ENCODE measurements at places on chromosomes 11 and 22. TPM values are rescaled to one million over a fixed set of nuclear protein-coding genes. Genes with fewer than 3 reads are reported as not detected.

The XPNPEP3 gene
- 9.0 TPM for polyA plus RNA-seq

The HBD gene
- polyA plus RNA-seq = not detected

The GLYAT gene
- polyA plus RNA-seq = not detected

The NXPE1 gene
- not detected for polyA plus RNA-seq

The TPCN2 gene
- 6.6 TPM for polyA plus RNA-seq

DNA sequence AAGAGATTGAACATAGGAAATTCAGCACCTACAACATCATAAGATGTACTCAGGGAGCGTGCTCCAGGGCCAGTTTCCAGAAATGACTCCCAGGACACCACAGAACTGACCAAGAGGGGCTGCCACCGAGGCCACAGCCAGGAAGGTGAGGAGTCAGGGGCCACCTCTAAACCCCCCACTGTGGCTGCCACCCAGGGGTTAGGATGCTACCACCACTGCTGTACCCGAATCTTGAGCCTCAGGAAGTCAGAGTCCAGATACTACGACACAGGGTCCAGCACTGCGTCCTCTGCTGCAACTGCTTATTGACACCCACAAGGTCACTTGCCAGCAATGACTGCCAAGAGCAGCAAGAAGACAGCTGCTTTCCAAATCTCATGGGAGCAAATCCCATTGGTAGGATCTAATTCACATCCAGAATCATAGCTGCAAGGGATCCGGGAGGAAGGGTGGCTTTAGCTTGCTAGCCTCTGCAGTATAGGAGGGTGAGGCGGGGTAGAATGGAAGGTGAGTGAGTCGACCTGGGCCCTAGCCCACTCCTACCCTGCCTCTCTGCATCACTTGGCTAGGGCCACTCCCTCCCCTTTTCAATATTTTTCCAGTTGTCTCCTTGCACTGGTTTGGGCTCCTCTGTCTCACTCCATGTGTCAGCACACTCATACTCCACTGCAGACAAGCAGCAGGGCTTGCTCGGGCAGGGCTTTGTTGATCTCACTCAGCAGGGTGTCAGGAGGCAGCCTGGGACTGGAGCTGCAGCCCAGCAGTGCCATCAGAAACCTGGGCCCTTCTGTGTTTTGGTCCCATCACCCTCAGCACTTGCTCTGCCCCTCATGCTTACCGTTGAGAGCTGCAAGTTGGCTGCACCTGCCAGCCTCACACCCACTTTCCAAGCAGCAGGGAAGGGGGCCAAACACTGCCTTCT lies 18.1 kb upstream of the CYTH4 start:
- no peak for DNase-seq

DNA sequence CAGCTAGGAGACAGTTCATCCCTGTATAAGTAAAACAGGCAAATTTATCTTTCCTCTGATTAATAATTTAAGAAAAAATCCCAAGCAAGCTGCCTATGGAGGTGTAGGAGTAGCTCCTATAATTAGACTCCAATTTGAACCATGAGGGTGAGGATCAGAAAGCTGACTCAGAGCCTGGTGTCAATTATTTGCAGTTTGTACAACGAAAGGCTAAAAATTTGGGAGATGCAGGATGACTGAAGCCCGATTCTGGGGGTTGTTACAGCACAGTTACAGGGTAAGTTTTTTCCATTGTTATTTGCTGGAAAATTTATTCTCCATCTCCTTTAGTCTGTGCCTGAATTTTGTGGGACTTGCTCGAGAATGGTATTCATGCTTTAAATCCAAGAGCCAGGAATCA lies 359.4 kb upstream of the CCDC90B start:
- no peak for DNase-seq

- no peak for DNase-seq
Measured at GRCh38 chr11:121870206-121871045, 245.6 kb downstream of the BLID start.

- no peak for DNase-seq
Measured at GRCh38 chr11:1547467-1548098, 24.5 kb downstream of the DUSP8 start.

- no peak for DNase-seq
Measured at GRCh38 chr22:39729141-39729934, 158.8 kb downstream of the CACNA1I start.

DNA sequence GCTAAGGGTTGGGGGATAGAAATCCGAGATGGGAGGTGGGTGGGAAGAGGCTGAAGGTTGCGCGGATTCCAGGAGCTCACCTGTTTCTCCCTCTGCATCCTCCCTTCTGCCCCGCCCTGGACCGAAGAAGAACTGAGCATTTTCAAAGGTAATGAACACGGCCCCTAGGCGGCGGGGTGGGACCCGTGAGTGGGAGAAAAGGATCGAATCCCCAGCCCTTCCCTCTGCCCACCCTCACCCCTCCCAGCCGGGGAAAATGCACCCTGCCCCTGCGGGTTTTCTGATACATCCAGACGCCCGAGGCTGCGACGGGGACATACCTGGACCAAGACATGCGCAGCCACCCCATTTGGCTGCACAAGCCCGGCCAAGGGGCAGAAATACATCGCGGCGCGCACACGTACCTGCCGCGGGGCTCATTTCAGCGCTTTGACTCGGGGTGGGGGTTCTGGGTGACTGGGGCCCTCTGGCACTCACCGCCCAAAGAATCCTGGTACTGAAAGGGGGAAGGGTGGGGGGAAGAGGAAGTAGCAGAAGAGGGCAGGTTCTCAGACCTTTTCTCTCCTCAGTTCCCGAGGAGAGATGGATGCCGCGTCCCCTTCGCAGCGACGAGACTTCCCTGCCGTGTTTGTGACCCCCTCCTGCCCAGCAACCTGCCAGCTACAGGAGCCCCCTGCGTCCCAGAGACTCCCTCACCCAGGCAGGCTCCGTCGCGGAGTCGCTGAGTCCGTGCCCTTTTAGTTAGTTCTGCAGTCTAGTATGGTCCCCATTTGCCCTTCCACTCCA lies 6.0 kb downstream of the VSIG2 start:
- DNase-seq = no peak

All from CD4-positive, alpha-beta memory T cell (primary cell).